ENCODE measurements at places on chromosomes 6 and 20.

DNA sequence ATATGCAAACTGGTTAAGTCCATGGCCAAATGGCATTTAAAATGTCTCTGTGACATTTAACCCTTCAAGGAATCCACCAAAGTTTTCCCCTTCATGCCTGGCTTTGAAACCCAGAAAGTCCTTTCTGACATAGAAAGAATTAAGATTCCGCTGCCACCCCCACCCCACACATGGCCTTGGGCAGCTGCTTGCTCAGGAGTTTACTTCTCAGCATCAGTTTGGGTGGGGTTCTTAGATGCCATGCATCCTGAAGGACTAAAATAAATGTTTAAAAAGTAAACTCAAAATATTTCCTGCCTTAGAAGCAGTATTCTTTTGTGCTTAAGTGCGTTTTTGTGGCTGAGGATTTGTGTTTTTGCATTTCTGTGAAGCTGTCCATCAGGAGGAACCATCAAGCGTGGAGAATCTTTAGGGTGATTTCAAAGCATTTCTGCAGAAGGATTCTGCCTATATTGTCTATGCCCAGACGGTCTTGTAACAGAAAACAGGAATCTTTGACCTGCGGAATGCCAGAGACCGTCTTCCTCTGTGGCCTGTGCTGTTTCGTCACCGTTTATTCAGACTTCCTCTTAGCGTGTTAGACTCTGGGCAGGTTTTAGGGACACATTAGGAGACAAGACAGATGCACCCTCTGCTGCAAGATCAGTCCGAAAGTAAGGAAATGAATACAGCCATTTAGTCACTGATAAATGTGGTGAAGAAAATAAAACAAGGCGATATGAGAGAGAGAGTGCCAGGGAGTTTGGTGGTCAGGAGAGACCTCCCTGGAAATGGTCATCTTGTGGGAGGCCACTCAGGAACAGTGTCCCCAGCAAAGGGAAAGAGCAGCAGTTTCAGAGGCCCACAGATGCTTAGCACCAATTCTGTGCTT is 6.2 kb downstream of the DUSP22 start:
- DNase-seq = no peak

- DNase-seq = peak; percentile 36
Observed at GRCh38 chr6:162343936-162344645, 383.5 kb downstream of the PRKN start.

DNA sequence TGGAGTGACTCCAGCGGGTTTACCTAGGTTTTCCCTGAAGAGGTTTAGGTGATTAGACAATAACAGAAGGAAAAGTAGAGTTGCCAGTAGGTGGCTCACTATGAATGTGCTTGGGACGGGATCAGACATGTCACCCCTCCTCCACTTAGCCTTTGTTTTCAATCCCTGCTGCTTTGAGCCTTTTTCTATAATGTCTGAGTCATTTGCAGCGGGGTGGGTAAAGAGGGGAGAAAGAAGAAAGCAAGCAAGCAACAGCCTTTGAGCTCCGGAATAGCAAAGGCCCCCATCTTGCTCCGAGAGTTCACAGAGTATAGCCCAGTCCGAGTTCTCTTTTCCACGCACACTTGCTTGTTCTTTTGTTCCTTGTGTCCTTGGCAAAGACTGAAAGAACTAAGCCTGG is 129.1 kb downstream of the PACRG start:
- peak; percentile 91 for DNase-seq

- no peak for DNase-seq
Observed at GRCh38 chr6:139205843-139206242, 71.0 kb downstream of the HECA start.

DNA sequence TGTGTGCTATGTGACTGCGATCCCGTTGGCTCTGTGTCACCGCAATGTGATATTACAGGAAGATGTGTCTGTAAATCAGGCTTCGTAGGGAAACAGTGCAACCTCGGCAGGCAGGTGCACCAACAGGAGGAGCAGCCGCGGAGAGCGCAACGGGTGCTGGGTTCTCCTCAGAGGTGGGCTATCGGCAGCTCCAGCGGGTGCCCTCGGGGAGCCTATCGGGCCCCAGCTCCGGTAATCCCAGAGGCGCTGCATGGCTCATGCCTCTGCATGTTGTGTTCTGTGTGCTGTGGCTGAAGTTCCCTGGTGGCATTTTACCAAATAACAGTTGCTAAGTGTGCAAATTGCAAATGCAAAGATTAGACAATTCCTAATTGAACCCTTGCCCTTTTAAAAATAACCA is 409.9 kb downstream of the LAMA2 start:
- DNase-seq = no peak

DNA sequence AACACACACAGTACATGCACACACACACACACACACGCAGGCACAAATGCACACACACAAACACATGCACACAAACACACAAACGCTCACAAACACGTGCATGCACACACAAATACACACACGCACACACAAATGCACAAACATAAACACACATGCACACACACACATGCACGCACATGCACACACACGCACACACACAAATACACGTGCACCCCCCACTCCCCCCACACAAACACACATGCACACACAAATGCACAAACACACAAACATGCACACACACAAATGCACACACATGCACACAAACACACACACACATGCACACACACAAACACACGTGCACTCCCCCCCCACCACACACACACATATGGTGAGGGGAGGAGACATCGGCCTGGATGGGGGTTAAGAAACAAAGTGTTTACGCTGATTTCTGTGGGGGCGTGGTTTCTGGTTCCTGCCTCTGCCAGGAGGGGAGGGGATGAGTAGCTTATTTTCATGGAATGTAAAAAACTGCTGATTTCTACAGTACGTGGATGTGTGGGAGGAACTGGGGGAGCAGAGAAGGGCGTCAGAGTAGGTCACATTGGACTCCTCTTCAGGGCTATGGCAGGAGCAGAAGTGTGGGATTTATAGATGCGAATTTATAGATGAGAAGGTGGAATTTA is 607.2 kb downstream of the QKI start:
- DNase-seq = no peak

- DNase-seq = no peak
Observed at GRCh38 chr6:167934426-167934864, 63.0 kb upstream of the KIF25 start.

DNA sequence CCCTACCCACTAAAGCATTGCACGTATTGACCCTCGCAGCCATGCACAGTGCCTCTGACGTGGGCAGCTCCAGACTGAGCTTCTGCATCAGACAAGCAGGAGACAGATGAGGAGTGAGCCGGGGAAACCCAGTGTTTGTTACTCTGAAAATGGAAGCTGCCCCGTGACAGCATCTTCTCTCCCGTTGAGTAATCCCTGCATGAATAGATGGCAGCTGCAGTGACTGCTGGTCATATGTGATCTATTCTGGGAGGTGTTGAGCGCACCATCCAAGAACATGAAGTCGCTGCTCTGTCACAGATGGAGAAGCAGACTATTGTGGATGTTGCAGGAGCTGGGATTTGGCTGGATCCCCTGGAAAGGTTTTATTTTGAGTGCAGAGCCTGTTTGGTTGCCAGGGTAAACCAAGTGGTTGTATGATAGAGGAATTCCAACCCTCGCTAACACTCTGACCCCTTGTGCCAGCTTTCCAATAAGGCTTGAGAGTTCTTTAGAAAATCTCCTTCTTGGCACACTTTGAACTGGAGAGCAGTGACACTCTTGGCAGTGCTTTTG is 242.2 kb downstream of the NRN1 start:
- peak; percentile 39 for DNase-seq

DNA sequence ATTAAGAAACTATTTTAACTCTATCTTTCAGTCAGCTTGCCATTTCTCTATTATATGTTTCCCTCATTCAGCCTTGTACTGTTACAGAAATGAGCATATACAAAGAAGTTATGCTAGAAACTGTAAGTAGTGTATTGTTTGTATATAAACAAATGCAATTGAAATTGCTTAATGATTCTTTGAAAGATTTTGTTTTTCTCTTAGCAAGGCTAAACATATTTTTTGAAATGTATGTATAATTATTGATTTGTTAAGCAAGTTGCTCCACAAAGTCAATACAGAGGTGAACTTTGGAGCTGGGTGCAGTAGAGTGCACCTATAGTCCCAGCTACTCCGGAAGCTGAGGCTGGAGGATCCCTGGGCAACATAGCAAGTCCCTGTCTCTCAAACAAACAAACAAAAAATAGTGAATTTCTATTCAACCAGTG is 253.6 kb downstream of the RNGTT start:
- DNase-seq = no peak

DNA sequence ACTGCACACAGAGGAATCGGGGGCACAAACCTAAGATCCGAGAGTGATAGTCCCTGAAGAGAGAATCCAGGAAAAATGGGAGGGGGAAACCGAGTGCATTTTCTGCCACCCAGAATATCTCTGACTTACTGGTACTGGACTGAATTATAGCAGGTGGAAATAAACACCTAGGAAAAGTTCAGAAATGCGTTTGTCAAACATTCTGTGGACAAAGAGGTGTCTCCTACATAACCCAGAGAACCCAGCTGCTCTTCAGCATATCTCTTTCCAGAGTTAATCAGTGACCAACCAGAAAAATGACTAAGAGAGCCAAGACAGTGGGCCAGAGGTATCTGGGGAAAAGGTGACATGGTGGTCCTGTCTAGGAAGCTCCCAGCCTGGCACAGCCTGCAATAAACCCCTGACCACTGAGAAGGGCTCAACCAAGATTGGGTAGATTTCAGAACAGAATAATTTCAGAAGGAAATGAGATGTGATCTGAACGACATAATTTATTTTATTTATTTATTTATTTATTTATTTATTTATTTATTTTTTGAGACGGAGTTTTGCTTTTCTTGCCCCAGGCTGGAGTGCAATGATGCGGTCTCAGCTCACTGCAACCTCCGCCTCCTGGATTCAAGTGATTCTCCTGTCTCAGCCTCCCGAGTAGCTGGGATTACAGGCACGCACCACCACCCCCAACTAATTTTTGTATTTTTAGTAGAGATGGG is 6.0 kb upstream of the VNN1 start:
- DNase-seq = no peak

DNA sequence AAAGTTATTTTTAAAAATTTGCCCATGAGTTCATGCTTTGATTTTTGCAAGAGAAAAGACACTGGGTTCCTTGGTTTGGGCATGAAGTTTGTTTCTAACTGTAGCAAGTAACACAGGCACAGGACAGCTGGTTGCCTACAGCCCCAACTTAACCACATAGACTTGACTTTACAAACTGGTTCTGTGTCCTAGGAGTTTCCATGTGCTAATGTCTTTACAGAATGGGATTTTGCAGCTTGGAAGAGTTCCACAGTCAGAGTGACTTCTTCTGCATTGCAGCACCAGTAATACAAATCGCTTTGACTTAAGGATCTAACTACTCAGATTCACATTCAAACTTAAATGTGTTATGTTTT is 44.3 kb downstream of the OR2B2 start:
- DNase-seq = no peak

GRCh38 chr20:37759761-37760209 is 66.0 kb downstream of the CTNNBL1 start:
- DNase-seq = no peak

DNA sequence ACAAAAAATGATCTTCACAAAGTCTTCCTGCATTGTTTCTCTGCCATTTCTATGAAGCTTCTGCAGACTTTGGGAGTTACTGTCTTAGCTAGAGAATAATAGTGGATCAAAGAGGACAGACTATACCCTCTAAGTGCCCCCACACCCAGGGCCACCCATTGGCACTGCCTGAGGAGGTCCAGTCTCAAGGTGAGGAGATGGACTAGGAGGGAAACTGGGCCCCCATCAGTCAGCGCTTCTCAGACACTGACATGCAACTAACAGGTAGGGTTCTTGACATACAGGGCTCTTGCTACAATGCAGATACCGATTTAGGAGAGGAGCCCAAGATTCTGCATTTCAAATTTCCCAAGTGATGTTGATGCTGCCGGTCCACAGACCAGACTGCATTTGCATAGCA is 24.3 kb downstream of the PCNA start:
- no peak for DNase-seq

GRCh38 chr6:125444006-125444923 is 142.5 kb upstream of the HDDC2 start:
- peak; percentile 79 for DNase-seq

- no peak for DNase-seq
Observed at GRCh38 chr6:20415712-20416454, 14.2 kb downstream of the E2F3 start.

- DNase-seq = peak; percentile 14
Observed at GRCh38 chr6:126529637-126530362, 189.9 kb downstream of the CENPW start.

DNA sequence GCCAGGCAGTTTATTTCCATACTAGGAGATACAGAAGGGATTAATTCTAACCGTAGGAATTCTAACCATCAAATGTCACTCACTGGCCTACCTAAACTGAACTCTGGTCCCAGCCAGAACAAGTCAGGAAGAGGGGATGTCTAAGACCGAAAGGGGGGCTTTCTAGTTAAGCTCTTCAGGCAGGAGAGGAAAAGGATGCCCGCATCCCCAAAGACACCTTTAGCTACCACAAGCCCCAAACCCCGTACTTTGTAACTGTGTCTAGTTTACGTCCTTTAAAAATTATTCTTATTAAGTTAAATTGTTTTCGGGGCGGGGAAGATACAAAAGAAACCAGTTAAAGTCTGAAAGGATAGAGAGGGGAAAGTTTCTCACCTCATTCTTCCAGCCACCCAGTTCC is 1.2 kb upstream of the ZNF76 start:
- no peak for DNase-seq

GRCh38 chr20:3221398-3222226 is 12.3 kb downstream of the ITPA start:
- no peak for DNase-seq

GRCh38 chr6:110949679-110950285 is 8.7 kb upstream of the GTF3C6 start:
- DNase-seq = peak; percentile 45

- no peak for DNase-seq
Observed at GRCh38 chr6:120303527-120303926, 954.0 kb upstream of the MAN1A1 start.

DNA sequence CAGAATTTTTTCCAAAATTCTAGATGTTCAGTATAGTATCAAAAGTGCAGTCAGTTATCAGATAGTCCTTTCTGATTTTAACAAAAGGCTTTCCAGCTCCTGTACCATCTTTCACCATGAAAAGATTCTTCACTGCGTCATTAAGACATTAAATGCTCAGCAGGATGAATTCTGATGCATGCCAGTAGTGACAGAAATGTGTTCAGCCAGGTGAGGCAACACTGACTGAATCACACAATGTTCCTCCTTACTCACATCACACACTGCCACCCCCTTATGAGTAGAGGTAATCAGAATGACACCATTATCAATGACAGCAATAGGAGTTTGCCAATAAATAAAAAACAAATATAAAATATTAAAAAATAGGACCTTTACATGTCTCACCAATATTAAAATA is 426.6 kb upstream of the PLCB4 start:
- no peak for DNase-seq

DNA sequence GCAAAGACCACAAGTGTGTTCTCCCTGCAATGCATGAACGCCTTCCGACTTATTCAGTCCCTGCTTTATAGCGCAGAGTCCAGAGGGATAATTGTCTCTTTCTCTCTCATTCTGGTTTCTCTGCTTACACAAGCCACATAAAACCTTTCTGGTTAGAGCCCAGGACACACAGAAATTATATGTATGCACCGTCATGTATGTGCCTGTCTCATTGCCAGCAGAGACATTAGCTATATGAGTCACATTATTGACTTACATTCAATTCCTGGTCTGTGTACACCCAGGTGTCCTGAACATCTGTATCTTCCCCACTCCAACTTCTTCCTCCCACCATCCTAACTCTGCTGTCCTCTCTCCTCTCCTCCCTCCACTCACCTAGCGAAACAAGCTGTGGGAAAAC is 44.0 kb downstream of the LRFN2 start:
- DNase-seq = no peak
